Astrocyte (in vitro differentiated cells and primary cell): ENCODE measurements at places on chromosomes 12 and 14. TPM values are rescaled to one million over a fixed set of nuclear protein-coding genes. Genes with fewer than 3 reads are reported as not detected.

- no peak for DNase-seq
Observed at GRCh38 chr14:94052662-94053061, 26.5 kb downstream of the OTUB2 start.

- DNase-seq, result no peak
Observed at GRCh38 chr12:55737581-55738122, 5.3 kb upstream of the GDF11 start.

GRCh38 chr14:90177539-90178189 is 78.7 kb upstream of the PSMC1 start:
- no peak for DNase-seq

DNA sequence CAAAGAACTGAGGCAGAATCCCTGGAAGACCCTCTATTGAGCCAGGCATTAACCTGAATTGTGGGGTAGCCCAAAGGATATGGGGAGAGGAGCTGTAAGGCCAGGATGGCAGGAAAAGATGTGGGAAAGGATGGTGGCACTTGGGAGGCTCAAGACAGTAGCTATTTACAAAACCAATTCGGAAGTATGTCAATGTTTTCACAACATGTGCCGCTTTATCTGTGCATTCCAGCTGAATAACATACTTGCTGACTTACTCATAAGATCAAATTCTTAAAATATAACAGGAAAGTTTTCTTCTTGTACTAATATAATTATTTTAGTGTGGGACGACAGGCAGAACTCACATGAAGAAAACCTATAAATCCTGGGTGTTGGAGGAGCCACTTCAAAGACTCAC is 10.6 kb downstream of the BBS10 start:
- DNase-seq, result peak; percentile 79

The TGM1 gene
- 3.8 and 4.8 TPM in 2 replicates for total RNA-seq

GRCh38 chr12:6790496-6791150 is 1.3 kb downstream of the CD4 start:
- no peak for DNase-seq

DNA sequence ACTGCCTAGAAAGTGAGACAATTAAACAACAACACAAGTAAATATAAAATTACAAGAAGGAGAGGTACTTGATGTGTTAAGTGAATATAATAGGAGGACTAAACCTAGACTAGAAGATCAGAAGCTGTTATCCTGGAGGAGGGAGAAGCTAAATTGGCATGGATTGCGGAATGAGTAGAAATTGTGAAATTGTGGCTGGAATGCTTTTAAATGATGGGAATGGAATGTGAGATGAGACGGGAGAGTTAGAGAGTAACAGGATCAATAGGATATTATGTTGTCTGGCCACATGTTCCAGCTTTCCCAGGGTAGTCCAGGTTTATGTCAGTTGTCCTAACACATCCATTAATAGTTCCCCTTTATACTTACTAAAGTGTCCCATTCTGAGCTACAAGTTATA is 44.0 kb upstream of the CPNE8 start:
- peak; percentile 28 for DNase-seq

DNA sequence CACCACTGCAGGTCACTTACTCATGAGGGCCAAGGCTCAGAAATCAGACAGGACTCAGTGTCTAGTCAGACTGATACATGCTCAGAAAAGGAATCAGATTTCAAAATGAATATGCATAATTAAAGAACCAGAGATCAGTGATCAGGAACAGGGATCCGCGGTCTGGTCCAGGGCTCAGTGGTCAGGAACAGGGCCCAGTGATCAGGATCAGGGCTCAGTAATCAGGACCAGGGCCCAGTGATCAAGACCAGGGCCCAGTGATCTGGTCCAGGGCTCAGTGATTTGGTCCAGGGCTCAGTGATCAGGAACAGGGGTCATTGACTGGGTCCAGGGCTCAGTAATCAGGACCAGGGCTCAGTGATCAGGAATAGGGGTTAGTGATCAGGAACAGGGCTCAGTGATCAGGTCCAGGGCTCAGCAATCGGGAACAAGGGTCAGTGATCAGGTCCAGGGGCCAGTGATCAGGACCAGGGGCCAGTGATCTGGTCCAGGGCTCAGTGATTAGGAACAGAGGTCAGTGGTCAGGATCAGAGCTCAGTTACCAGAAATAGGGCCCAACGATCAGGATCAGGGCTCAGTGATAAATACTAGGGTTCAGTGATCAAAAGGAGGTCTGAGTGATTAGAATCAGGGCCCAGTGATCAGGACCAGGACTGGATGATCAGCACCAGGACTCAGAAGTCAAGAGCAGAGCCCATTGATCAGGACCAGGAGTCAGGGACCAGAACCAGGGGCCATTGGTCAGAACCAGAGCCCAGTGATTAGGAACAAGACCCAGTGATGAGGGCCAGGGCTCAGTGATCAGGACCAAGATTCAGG is 175.3 kb downstream of the TMEM121 start:
- DNase-seq, result no peak

DNA sequence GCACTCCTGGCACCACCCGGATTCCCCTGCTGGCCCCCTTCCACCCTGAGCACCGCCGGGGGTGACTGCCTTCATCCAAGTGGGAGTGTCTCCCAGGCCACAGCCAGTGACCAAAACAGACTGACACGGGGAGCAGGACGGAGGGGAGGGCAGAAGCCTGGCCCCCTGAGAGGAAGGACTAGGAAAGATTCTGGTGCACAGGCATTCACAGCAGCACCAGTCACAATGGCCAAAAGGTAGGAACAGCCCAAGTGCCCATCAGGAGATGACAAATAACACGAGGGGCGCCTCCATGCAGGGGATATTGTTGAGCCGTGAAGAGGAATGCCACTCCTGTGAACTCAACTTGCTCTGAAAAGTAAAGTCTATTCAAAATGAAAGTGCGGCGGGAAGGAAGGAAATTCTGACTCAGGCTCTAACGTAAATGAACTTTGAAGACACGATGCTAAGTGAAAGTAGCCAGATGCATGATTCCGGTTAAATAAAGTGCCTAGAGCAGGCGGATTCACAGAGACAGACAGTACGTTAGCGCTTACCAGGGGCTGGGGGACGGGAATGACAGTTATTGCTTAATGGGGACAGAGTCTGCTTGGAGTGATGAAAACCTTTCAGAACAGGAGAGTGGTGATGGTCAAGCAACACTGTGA is 146.1 kb upstream of the NCOR2 start:
- DNase-seq, result peak; percentile 93

GRCh38 chr12:68876461-68876860 is 56.5 kb downstream of the CPM start:
- DNase-seq, result peak; percentile 31
